ENCODE measurements at places on chromosomes 6 and 20.

GRCh38 chr6:26122793-26123674 is 35.8 kb downstream of the HFE start:
- DNase-seq = peak; percentile 56

GRCh38 chr6:114007516-114007915 is 36.6 kb upstream of the HDAC2 start:
- no peak for DNase-seq

GRCh38 chr6:139219271-139219729 is 72.5 kb downstream of the TXLNB start:
- peak; percentile 32 for DNase-seq

GRCh38 chr20:16271450-16271849 is 301.8 kb downstream of the KIF16B start:
- DNase-seq = no peak

DNA sequence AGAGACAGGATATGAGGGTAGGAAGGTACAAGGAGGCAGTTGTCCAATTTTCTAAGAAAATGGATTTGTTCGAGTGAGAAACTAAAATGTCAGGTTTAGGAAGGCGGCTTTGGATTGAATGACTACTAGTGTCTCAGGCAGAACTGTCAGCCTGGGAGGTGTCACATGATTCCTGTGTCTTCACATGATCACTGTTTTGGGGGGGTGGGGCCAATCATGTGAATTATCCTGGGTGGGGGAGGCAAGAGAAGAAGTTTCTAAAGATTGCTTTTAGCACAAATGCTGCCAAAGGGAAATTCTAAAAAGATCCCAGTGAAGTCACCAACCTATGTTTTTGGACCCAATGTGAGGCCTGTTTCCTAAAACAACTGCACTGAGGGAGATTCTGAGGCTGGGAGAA is 2.3 kb downstream of the SIRPA start:
- DNase-seq = no peak

DNA sequence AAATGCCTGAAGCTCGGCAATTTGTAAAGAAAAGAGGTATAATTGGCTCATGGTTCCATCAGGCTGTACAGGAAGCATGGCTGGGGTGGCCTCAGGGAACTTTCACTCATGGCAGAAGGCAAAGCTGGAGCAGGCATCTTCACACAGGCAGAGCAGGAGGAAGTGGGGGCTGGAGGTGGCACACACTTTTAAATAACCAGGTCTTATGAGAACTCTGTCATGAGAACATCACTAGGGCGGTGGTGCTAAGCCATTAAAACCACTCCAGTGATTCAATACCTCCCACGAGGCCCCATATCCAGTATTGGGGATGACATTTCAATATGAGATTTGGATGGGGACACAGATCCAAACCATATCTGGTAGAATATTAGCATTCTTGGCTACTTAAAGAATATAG is 345.2 kb downstream of the ARHGAP18 start:
- DNase-seq = no peak

- no peak for DNase-seq
Observed at GRCh38 chr6:111598181-111598580, 7.5 kb downstream of the TRAF3IP2 start.

GRCh38 chr20:41776421-41776820 is 158.2 kb upstream of the CHD6 start:
- DNase-seq = no peak

DNA sequence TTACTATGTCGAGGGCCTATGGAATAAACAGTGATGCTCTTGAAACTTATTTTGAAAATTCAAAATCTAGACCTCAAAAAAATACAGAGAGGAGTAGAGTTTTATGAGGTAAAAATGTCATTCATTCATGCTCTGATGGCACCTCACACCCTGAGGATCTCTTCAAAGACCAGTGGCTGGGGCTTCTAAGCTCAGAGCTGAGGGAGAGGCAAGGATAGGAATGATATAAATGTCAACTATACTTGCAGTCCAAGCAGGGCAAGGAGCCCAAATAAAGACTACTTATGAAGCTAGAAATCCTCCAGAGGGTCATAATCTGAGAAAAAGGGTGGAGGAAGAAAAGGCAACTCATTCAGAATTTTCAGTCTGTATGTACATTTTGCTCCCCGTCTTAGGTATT is 136.7 kb upstream of the CARMIL1 start:
- DNase-seq = no peak

- DNase-seq = no peak
Observed at GRCh38 chr6:128567029-128567428, 46.6 kb upstream of the PTPRK start.

GRCh38 chr20:62646851-62647520 is 4.7 kb downstream of the SLCO4A1 start:
- DNase-seq = no peak

- DNase-seq = no peak
Observed at GRCh38 chr20:23628402-23629016, 9.2 kb downstream of the CST3 start.

- no peak for DNase-seq
Observed at GRCh38 chr6:157909282-157909664, 72.4 kb upstream of the SYNJ2 start.

- no peak for DNase-seq
Observed at GRCh38 chr6:109623288-109623687, 67.7 kb downstream of the AK9 start.

GRCh38 chr20:50870561-50871161 is 60.6 kb downstream of the ADNP start:
- peak; percentile 76 for DNase-seq

DNA sequence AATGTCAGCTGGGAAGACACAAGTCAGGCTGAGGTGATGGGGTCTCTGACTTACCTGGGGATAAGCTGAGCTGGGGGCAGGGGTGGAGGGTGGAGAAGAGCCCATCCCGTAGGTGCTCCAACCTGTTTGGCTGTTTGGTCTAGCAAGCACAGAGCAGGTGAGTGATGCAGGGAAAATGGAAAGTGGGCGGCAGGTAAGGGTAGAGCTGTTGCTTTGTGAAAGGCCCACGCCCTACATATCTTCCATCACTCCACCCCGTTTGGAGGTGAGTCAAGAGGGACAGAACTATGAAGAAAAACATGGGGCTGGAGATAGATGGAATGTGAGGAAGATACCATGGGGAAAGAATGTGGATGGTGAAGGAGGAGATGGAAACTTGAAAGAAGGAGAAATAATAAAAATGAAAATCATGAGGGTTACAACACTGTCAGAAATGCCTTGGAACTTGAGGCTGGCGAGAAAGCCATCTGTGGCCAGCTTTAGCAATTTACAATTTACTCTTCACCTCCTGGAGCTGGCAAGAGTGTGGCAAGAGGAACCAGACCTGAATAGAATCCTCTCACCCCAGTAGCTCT is 1.3 kb downstream of the LY6G6C start:
- DNase-seq = no peak

DNA sequence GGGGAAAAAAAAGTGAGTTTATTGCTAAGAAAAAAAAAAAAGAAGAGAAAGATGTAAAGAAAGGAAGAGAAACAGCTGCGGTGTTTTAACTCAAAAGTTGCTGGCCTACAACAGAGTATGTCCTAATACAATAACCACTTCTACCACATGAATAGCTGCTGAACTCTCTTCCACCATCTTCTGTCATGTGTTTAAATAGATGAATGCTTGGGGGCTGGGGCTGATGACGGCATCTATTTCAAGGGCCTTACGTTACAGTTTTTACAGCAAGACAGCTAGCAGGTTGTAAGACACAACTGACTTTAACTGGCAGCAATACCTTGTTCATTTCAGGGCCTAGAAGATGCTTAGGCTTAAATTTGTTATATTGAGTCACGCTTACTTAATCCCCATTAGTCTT is 50.4 kb downstream of the MAP3K7 start:
- no peak for DNase-seq

- no peak for DNase-seq
Observed at GRCh38 chr6:36912030-36912454, 26.3 kb downstream of the C6orf89 start.

GRCh38 chr20:44010162-44010704 is 95.6 kb downstream of the TOX2 start:
- DNase-seq = no peak

- DNase-seq = no peak
Observed at GRCh38 chr20:47256668-47257236, 99.7 kb downstream of the ZMYND8 start.
